ENCODE measurements at places on chromosomes 2 and 18. TPM values are rescaled to one million over a fixed set of nuclear protein-coding genes. Genes with fewer than 3 reads are reported as not detected.

GRCh38 chr2:221228214-221228769, 343.8 kb downstream of the EPHA4 start:
- DNase-seq: no peak

DNA sequence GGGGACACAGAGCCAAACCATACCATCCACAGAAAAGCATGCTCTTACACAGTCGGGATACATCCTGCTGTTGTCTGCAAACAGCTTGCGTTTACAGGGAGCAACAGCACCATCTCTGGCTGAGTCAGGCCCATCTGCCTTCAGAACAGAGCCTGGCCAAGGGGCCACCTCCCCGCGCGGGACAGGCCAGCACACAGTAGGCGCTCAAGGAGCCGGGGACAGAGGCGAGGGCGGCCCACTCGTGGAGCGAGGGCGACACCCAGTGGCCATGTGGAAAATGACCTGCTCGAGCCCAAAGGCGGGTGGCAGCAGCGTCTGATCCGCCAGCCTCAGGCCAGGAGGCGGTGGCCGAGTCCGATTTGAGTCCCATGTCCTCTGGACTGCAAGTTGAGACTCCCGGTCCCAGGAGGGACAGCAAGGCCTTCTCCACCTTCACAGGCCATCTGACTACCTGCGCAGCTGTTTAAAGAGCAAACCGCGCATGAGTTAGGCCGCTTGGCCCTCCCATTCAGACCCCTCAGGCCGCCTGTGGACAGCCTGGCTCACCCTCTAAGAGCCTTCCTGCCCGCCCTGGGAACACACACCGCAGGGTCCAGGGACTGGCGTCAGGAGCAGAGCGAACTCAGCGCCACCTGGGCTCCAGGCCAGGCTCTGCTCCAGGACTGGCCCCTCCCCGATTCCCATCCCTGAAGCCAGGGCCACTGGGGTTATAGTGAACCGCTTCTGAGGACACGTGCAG, 38.3 kb downstream of the TTC32 start:
- DNase-seq: peak; percentile 17

DNA sequence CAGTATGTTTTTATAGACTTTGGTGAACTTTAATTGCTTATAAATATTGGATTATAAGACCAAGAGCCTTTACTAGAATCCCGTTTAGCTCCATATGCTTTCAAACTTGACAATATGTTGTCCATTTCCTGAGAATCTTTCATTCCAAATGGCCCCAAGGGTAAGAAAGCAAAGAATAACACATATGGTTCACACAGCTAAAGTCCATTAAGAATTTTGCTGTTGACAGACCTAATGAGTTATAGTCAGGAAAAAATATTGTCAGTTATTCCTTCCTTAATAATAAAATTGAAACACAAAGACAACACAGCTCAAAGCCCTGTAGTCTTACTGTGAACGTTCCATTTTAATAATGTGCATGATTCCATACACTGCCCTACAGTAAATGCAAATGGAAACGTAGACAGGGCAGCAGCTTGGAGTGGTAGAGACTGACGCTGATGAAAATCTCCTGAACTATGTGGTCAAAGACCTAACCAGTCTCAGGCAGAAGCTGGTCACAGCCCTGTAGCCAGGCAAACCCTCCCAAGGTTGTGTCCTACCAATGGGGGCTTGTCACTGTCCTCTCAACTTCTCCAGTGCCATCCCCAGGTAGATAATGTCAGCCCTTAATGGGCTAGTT, 49.0 kb upstream of the ATIC start:
- DNase-seq: no peak

DNA sequence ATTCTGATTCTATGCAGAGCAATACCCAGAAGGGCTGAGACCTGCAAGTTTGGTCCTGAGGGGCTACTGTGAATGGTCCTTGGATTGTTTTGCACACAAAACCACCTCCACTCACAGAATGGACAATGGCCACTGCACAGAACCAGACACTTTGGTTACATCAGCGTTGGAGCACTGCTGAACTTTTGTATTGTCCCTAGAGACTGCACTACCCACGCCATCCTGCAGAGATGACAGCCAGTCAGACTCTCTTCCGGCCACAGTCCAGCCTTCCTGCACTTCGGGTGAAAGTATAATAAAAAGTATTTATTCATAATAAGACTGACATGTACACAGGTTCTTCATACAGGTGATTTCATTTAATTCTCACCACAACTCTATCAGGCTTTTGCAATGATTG, 35.7 kb downstream of the CELF4 start:
- DNase-seq: no peak

CFAP65 gene
- not detected for total RNA-seq

- DNase-seq: no peak
These were observed 65.3 kb downstream of the TNS1 start for GRCh38 chr2:217937446-217937845.

DNA sequence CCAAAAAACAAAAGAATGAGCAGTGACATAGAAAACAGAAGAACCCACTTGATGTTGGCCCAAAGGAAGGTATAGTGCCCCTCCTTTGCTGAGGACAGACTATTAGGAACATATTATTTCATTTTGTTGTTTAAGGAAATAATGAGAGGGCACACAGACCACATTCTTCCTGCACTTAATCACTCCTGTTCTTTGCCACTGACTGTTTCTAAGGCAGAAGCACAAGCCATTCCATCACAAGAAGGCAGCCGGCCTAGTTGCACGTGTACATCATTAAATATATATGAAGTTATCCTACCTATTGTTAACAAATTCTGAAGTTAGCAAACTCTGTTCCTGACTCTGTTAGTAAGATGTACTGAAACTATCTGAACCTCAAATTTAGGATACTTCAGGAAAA, 110.0 kb downstream of the LNPK start:
- DNase-seq: peak; percentile 19

CCBE1 gene
- total RNA-seq: 161 TPM

GRCh38 chr2:168030862-168031624, 216.4 kb downstream of the STK39 start:
- DNase-seq: peak; percentile 63

CNTNAP5 gene
- not detected for total RNA-seq

GRCh38 chr2:234495251-234496054, 1.4 kb downstream of the ARL4C start:
- DNase-seq: no peak

RFX8 gene
- 1.4 TPM for total RNA-seq

GRCh38 chr18:52536039-52536438, 196.0 kb downstream of the DCC start:
- no peak for DNase-seq

DNA sequence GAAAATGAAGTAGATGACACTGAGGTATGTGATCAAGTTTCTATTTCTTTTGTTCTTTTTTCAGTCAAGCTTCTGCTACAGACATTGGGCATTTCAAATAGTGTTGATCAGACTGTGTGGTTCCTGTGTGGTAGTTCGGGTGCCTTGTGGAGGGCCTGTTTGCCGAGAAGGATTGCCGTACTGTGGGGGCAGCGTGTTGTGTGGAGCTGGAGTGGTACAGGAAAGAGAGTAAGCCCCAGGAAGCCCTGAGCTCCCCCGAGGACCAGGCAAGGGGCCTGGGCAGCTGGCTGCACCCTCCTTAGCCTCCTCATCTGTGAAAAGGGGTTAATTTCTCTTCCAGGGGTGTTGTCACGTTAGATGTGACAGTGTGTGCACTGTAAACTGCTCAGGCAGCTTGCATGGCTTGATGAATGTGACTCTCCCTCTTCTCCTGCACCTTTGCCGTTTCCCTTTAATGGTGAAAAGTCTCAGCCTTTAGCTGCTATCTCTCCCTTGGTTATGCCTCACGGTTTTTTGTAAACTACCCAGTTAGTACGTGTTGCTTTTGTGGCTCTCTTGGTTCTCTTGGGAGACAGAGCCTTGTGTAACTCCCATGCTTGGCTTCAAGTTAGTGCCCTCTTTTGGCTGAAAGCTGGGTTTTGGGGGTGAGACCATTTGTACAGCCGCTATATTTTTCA, 19.5 kb downstream of the C2orf74 start:
- DNase-seq: no peak

- no peak for DNase-seq
These were observed 133.0 kb downstream of the PRPF40A start for GRCh38 chr2:152584301-152584700.

DNA sequence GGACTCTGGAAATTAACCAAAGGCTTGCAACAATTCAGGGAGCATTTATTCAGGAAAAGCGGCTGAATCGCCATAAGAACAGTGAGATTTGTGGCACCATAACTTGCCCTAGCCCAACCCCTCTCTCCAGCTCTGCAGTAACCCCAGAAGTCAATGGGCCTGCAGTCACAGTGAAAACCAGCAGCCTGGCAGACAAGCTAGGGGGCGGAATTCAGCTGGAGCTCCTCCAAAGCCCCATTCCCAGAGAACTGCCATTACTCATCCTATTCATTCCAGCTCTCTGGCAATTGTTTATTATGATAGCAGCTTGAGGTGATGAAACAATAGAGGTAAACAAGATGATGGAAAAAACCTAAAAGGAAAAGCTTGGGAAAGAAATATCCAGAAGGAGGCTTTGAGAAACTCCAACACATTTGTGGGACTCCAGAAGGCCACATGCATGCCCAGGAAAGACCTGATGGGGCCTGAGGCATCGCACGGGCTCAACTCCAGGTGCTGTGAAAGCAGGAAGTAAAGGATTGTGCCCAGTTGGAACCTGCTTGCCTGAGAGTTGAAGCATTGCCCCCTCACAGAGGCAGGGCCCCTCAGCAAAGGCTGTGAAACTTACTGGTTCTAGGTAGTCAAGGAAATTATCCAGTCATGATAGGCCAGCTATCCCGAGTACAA, 126.7 kb downstream of the TWIST2 start:
- DNase-seq: peak; percentile 89

DNA sequence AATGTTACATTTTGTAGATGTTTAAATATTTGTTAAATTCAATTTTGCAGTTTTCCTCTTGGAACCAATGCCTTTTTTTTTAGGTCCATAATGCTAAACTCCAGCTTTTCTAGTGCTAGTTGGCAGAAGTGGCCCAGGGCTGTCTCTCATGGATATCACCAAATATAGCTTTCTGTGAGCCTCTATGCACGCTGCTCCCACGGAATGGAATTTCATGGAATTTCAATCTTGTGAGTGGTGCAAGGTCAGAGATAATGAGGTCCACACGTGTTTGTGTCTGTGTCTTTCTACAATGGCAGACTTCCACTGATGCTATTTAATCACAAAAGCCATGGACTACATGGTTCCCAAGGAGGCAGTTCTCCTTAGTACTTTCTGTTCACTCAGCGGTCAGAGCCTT, 191.5 kb upstream of the PARD3B start:
- peak; percentile 28 for DNase-seq

DNA sequence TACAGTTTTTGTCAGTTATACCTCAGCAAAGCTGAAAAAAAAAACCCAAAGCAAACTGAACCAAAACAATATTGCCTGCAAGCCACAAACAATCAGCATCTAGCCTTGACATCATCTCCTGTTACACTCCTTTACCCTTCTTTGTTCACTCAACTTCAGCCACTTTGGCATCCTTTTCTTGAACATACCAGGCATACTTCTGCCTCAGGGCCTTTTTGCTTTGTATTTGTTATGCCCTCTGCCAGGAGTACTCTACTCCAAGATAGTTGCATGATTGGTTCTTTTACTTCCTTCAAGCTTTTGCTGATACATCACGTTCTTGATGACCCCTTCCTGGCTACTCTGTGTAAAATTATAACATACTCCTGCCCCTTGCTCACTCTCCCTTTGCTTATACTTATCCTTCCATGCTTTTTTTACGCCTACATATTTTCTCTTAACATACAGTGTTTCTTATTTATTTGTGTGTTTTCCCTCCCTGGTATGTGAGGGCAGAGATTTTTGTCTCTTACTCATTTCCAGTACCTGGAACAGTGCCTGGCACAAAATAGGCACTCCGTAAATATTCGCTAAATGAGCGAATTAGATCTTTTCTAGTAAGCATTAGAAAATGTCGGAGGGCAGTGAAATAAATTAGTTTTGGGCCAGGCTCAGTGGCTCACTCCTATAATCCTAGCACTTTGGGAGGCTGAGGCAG, 12.7 kb downstream of the ABI2 start:
- peak; percentile 82 for DNase-seq

GRCh38 chr2:133265432-133265949, 302.8 kb downstream of the NCKAP5 start:
- no peak for DNase-seq

MPHOSPH10 gene
- total RNA-seq: 40.4 TPM

DNA sequence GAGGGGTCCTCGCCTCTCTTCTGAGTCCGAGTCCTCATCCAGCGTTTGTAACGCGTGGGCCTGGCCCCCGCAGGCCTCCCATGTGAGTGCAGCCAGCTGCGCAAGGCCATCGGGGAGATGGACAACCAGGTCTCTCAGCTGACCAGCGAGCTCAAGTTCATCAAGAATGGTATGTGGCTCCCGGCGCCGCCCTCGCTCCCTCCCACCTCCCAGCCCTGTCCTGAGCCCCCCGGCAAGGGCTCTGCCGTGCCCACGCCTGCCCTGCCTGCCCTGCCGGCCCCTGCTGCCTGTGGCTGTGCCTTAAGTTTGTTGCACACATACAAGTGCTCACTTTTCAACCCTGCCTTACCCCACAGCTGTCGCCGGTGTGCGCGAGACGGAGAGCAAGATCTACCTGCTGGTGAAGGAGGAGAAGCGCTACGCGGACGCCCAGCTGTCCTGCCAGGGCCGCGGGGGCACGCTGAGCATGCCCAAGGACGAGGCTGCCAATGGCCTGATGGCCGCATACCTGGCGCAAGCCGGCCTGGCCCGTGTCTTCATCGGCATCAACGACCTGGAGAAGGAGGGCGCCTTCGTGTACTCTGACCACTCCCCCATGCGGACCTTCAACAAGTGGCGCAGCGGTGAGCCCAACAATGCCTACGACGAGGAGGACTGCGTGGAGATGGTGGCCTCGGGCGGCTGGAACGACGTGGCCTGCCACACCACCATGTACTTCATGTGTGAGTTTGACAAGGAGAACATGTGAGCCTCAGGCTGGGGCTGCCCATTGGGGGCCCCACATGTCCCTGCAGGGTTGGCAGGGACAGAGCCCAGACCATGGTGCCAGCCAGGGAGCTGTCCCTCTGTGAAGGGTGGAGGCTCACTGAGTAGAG, 14.4 kb upstream of the ALLC start:
- no peak for DNase-seq

DNA sequence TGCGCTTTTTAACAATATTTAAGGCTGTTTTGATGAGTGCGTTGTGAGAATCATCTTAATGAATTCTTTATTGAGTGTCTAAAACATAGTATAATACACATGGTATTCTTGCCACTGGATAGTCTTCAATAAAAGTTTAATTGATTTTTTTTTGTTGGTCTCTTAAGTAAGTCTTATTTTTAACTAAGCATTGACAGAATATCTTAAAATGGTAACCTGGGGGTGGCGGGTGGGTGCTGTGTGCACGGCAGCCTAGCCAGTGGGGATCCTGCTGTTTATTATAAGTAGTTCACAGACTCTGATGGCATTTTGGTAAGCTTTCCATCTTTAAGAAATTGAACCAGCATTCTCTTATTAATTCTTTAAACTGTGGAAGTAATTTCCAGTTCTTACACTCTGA, 6.0 kb downstream of the SOX11 start:
- DNase-seq: no peak

VWC2L gene
- not detected for total RNA-seq

DLX1 gene
- total RNA-seq: 12.2 TPM

Measured in HFFc6 (cell line).